MG63 (cell line): ENCODE measurements at places on chromosomes 16 and 17. TPM values are rescaled to one million over a fixed set of nuclear protein-coding genes. Genes with fewer than 3 reads are reported as not detected.

DNA sequence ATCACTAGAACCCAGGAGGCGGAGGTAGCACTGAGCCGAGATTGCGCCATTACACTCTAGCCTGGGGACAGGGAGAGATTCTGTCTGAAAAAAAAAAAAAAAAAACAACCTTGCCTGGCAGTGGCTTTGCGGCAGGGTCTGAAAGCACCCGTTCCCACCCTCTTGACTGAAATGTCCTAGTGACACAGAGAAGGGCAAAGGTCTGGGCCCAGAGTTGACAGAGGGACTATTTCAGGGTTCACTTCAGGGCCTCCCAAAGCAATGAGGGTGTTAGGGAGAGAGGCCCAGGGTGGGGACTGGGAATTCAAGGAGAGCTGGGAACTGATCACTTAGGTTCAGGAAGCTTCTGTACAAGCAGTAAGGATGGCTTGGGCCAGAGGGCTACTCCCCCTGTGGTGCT, 13.8 kb upstream of the CDRT15L2 start:
- no peak for DNase-seq

DNA sequence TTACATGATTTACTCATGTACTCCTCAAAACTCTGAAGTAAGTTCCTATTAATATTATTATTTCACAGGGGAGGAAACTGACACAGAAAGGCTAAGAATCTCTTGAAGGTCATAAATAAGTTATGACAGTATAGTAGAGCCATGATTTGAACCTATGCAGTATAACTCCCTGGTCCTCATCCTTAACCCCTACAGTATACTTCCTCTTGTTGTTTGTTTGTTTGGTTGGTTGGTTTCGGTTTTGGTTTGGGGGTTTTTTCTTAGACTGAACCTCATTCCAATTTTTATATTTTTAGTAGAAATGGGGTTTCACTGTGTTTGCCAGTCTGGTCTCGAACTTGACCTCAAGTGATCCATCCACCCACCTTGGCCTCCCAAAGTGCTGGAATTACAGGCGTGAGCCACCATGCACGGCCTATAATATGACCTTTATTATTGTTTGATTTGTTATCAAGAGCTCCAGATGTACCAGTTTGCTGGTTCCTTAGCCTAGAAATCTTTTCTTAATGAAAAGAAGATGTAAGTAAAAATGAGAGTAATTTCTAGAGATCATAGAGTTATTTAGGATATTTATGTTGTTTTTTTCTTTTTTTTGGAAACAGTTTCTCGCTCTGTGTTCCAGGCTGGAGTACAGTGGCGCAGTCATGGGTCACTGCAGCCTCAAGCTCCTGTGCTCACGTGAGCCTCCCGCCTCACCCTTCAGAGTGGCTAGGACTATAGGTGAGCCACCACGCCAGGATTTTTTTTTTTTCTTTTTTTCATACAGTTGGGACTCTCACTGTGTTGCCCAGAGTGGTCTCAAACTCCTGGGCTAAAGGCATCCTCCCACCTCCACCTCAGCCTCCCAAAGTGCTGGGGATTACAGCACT, 4.8 kb downstream of the PRR11 start:
- no peak for DNase-seq

- peak; percentile 80 for DNase-seq
Measured at GRCh38 chr17:81885869-81886548, 5.4 kb downstream of the ALYREF start.

The TVP23A gene
- not detected in 2 replicates for total RNA-seq

GRCh38 chr17:66485309-66485947, 183.0 kb downstream of the PRKCA start:
- no peak for DNase-seq

- DNase-seq, result peak; percentile 34
Measured at GRCh38 chr17:51119415-51120356, 982 bp downstream of the SPAG9 start.

The ASB16 gene
- not detected in 2 replicates for total RNA-seq

The CCL4L2 gene
- not detected in 2 replicates for total RNA-seq

The TNK1 gene
- total RNA-seq, result not detected in 2 replicates

GRCh38 chr16:10576390-10577304, 3.8 kb downstream of the EMP2 start:
- DNase-seq, result no peak

The PALB2 gene
- 15.1 and 15.4 TPM in 2 replicates for total RNA-seq

- DNase-seq, result peak; percentile 43
Measured at GRCh38 chr17:56676810-56677209, 83.3 kb downstream of the NOG start.

GRCh38 chr17:3546997-3547396, 10.6 kb downstream of the TRPV3 start:
- DNase-seq, result no peak

The C16orf86 gene
- total RNA-seq, result not detected in 2 replicates

The PVALEF gene
- total RNA-seq, result not detected in 2 replicates

DNA sequence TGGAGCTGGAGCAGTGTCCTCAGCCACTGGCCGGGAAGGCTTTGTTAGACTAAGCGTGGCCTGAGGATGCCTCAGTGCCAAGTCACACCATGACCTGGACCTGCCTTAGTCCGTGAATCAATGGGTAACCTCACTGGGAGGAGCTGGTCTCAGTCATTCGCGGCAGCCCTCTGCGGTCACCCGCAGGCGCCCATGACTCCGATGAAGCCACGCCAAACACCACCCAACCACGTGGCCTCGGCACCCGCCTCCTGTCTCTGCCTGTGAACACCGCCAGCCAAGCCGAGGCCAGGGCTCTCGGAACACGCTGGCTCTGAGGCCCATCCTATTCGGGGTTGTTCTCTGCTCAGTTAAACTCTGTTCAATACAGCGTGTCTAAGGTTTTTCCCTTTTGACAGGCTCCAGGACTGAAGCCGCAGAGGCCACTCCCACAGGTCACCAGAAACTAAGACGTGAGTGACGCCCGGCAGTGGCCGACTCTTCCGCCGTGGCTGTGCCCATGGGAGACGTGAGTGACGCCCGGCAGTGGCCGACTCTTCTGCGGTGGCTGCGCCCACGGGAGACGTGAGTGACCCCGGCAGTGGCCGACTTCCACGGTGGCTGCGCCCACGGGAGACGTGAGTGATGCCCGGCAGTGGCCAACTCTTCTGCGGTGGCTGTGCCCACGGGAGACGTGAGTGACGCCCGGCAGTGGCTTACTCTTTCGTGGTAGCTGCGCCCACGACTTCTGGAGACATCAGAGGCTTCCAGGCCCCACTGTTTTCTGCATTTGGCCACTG, 16.8 kb upstream of the PABPN1L start:
- DNase-seq, result peak; percentile 82

DNA sequence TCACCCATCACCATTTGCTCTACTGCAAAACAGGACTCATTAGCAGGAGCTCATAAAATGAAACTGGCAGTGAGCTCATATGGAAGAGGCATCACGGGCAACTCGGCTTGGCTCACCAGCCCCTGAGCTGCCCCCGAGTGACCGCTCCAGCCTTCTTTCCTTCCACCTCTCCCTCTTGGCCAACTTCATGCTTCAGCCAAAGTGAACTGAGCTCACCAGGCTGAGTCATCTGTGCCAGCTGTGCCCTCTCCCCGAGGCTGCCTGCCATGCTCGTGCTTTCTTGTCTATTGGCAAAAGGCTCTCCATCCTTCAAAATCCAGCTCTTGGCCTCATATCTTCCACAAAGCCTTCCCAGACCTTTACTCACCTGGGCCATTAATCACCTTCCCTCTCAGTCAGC, 391.4 kb downstream of the WWOX start:
- DNase-seq, result peak; percentile 77

GRCh38 chr16:78667675-78668074, 568.2 kb downstream of the WWOX start:
- no peak for DNase-seq

The FZD2 gene
- 29.6 and 46.3 TPM in 2 replicates for total RNA-seq

DNA sequence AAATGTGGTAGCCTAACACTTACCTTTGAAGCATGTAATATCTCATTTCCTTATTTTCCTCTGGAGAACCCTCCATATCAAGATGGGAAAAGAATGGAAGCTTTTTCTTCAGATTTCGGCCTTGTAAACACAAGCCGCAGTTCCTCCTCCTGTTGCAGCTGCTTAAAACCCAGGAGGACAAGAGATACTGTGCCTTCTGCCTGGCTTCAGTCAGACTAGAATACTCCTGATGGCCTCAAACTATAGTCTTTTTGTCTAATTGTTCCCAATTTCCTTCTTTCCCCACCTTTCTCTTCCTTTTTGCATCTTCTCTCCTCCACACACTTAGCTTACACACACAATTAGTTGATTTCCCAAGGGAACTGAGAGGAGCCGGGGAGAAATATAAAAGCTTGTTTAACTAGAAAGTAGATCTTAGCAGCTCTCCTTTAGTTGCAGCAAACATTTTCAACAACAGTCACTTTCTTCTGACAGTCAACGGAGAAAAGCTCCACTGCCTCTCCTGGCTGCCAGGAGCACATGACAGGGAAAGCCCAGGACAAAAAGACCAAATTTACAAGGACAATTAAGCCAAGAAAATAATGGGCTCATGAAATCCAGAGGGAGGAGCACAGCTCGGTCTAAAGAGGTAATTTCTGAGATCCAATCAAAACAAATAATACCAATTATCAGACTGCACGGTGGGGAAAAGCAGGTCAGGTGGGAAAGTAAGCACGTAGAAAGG, 76.4 kb upstream of the C17orf78 start:
- no peak for DNase-seq

The CCL7 gene
- total RNA-seq, result not detected in 2 replicates

DNA sequence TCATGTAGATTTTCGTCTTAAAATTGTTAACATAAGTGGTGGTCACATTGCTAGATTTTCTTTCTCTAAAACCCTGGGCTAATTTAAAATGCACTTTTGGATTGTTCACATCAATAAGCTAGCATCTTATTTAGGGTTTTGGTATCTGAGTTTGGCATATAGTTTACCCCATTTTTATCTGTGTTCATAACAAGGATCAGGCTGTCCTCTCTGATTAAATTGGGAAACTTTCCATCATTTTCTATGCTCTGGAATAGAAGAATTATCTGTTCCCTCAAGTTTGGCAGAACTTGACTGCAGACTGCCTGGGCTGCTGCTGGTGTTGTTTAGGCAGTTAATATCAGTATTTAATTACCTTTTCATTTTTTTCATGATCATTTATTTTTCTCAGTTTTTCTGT, 1.8 kb downstream of the SPECC1 start:
- DNase-seq, result no peak

GRCh38 chr17:917391-917811, 62.2 kb downstream of the NXN start:
- DNase-seq, result no peak

The PRAC2 gene
- 5.0 TPM in 1 of 2 replicates, not detected in the other for total RNA-seq

DNA sequence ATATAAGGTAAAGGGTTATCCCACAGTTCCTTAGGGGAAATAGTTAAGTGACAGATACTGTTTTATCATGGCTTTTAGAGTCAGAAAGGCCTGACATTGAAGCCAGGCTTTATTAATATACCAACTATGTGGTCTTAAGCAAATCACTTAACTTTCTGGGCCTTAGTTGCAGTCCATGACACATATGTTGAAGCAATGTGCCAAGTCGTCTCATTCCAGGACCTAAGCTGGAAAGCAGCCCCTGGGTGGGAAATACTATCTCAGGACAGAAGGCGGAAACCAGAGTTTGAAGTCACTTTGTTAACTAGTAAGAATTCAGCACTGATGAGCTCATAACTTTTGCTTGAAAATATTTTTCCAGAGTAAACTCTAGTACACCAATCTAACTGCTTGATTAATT, 80.0 kb downstream of the USP32 start:
- peak; percentile 45 for DNase-seq

DNA sequence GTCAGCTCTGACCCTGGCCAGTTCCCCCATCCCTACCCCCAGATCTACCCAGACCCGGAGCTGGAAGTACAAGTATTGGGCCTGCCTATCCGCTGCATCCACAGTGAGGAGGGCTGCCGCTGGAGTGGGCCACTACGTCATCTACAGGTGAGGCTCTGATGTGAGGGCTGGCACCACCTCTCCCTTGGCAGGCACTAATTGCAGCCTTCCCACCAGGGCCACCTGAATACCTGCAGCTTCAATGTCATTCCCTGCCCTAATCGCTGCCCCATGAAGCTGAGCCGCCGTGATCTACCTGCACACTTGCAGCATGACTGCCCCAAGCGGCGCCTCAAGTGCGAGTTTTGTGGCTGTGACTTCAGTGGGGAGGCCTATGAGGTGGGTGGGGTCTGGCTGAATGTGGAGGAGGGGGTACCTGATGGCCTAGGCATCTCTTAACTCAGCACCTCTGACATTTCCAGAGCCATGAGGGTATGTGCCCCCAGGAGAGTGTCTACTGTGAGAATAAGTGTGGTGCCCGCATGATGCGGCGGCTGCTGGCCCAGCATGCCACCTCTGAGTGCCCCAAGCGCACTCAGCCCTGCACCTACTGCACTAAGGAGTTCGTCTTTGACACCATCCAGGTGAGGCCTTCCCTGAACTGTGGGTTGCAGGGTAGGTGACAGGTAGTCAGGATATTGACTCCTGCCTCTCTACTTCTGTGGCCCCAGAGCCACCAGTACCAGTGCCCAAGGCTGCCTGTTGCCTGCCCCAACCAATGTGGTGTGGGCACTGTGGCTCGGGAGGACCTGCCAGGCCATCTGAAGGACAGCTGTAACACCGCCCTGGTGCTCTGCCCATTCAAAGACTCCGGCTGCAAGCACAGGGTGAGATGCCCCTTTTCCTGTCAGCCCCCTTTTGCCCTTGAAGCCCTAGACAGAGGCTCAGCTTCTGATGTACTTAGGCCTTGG, 4.3 kb downstream of the TRAF4 start:
- no peak for DNase-seq

GRCh38 chr17:59863616-59864015, 29.1 kb downstream of the TUBD1 start:
- no peak for DNase-seq

DNA sequence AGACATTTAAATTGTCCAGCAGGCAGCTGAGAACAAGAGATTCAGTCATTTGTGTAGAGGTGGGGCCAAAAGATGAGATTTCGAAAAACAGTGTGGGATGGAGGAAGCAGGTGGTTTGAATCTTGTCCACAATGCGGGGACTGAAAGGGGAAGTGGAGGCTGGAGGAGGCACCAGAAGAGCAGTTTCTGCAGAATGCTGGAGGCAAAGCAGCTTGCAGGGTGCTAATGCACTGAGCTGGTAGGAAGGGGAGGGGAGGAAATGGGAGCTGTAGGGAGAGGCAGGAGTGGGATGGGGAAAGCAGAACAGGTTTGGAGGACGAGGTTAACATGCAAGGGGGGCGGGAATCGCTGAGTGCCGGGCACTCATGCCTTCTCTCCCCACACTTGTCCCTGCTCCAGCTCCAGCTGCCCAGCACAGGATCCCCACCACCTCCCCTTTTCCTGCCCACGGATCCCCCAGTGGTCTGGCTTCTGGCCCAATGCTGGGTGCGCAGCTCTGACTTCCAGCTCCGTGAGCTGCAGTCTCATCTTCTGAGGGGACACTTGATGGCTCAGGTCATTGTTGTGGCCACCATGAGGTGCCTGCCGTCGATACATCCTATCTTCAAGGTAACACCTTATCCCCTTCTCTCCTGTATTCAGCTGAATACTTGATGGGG, 9.4 kb downstream of the C17orf100 start:
- no peak for DNase-seq

- DNase-seq, result no peak
Measured at GRCh38 chr16:88982286-88983084, 5.5 kb upstream of the CBFA2T3 start.
